ENCODE measurements at places on chromosomes 7 and 10. TPM values are rescaled to one million over a fixed set of nuclear protein-coding genes. Genes with fewer than 3 reads are reported as not detected.

DNA sequence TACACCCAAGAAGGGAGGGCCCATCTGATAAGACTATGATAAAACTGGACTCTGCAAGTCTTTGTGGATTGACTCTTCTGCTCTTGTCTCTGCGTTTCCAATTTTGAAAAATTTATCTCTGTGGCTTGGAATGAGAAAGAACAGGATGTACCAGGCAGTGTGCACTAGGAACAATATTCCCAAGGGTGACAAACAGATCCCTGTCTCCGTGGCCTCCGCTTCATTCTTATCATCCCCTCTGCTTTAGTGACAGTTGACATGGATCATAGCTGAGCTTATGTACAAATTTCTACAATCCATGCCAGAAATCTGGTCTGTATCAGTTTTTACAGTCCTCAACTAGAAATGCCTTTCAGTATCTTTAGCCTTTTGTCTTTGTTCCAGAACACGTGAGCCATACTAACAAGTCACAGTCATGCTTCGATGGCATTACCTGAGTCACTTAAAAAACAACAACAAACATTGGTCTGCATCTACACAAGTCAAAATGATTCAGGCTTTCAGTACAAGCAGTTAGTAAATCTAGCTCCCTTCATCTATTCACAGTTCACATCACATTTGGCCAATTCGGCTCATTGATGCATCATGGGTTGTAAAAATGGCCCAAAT, 393.6 kb upstream of the CELF2 start:
- no peak for DNase-seq

The ADAM8 gene
- total RNA-seq = 0.46 TPM

- DNase-seq = no peak
Observed at GRCh38 chr7:92880212-92881090, 44.1 kb upstream of the CDK6 start.

The ZNF503 gene
- 1.3 TPM for total RNA-seq

The ARHGEF5 gene
- 0.66 TPM for total RNA-seq

DNA sequence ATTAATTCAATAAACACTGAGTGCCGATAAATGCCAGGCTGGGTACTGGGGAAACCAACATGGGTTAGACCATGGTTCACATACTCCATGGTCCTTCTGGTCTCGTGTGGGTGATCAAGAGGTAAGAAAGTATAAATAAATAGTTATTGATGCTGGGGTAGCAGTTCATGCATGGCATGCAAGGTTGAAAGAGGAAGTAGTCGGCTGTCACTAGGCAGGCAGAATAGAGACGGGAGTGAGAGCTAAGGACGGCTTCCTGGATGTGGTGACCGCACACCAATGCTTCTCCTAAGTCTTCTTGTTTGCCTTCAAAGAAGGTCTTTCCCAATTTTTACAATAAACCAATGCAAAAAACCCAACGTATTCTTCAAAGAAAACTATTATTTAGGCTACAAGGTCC, 208.6 kb downstream of the ADAM12 start:
- DNase-seq = no peak

- DNase-seq = no peak
Observed at GRCh38 chr7:43033369-43033768, 79.1 kb upstream of the HECW1 start.

DNA sequence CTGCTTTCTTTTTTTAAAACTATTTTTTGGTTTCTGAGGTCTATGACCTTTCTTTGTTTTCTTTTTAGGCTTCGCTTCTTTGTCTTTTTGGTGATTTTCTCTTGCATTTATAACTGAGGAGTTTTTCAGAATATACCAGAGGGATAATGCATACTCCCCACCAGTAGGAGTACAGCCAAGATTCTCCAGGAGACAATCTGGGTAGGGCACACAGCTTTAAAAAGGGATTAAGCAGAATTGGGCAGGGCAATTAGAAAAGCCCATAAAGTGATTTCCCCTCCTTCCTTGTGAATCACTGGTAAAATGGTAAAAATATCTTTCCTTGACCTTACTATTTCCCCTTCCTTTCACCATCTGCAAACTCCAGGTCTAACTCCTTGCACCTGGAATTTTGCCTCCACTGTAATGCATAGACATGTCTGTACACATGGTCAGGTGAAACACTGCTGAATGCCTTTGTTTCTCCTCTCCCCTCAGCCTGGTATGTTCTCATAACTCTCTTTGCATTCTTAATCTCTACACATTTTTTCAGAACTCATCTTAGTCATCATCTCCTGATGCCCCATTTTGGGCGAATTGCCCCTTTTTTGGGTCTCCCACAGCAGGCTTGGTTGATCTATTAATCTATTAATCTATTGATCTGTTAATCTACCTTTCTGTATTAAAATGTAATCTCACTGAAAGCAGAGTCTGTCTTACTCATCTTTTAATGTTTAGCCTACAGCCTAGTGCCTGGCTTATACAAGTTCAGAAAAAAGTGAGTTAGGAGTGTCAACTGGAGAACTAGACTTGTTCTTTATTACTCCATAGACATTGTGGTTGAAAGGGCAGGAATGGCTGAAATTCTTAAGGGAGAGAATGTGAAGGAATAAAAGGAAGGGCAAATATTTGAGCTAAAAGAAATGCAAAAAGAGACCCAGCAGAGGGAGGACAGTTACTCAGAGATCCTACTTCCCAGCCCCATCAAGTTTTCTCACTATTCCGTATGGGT, 64.6 kb downstream of the MDFIC start:
- no peak for DNase-seq

DNA sequence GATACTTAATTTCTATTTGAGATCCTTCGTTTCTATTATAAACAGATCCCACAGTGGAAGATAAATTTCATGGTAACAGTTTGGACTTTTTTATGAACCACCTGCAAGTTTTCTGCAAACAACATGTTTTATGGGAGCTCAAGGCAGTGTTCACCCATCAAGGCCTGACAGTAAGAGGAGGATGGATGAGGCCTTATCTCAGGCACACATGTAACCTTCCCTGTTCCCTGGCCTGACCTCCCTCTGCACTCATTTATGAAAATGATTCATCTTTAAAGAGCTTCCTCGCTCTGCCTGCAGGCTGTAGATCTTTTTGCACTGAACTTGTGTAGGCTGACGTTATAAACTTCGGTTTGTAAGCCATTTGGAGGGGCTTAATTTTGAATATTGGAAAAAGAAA, 500.1 kb downstream of the GATA3 start:
- DNase-seq = no peak

GRCh38 chr7:22867589-22867988, 44.9 kb upstream of the TOMM7 start:
- no peak for DNase-seq

DNA sequence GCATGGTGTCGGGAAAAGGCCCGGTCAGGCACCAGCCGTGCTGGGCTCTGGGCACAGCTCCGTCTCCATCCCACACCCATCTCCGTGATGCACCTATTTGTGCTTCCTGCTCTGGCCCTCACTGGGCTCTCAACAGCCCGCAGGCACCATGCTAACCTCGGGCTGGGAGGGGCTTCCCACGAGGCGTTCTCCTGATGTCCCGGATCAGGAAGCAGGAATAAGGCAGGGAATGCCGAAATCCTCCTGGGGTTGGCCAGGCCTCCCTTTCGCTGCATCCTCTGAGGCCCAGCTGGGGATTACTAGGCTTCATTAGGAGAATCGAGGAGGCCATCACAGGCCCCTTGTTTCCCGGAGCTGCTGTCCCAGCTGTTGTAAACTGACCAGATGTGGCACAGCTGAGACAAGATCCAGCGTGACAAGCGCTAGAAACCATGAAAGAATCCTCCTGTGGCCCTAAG, 72.0 kb downstream of the FAM53B start:
- no peak for DNase-seq

- no peak for DNase-seq
Observed at GRCh38 chr10:107427016-107427415, 262.5 kb upstream of the SORCS1 start.

The LZTS2 gene
- 56.0 TPM for total RNA-seq

The MUC3A gene
- total RNA-seq = not detected

DNA sequence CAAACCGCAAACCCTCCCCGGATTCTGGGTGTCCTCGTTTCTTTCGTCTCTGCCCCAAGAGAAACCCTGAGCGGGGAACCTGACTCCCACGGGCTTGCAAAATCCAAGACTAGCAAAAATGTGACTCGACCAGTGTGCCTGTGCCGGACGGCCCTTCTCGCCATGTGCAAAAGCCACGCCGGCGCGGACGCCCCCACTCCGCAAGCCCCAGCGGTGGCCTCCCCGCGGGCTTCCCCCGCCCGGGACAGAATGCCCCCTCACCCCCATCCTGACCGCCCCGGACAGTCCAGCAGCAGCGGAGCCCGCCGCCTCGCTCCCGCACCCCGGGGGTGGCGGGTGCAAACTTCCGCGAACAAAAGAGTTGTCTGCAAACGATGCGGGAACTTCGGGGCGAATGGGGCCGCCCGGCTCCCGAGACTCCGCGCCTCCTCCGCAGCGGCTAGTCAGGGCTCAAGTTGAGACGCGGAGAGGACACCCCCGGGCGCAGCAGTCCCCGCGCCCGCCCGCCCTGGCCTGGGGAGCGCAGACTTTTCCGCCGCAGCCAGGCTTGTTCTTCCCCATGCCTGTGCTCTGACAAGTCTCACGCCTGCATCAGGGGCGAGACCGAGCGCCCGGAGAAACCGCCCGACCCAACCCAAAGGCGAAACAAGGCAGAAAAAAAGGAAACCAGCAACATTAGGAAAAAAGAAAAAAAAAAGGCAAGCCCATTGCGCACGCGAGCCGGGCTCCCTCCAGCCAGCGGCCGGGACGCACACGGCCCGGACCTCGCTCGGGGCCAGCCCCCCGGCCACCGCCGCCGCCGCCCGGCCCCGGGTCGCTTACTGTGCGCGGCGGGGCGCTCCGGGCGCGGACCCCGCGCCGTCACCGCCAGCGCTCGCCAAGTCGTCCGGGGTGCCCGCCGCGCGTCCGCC, 732 bp downstream of the FAM53B start:
- DNase-seq = no peak

The SHLD2 gene
- 28.2 TPM for total RNA-seq

DNA sequence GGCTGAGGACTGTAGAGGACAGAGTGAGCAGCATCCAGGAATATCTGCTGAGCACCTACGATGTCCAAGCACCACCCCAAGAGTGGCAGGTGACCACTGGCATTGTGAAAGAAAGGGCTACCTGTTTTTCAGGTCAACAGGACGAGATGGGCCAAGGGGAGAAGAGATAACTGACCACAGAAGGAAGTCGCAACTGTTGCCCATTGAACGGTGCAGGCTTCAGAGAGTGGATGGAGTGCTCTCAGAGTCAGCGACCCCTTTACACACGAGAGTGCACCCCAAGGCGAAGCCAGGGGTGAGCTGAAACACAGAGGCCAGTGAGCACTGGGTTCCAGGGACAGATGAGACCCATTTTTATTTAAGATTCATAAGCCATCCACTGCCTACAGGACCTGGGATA, 42.3 kb downstream of the HIPK2 start:
- DNase-seq = no peak

DNA sequence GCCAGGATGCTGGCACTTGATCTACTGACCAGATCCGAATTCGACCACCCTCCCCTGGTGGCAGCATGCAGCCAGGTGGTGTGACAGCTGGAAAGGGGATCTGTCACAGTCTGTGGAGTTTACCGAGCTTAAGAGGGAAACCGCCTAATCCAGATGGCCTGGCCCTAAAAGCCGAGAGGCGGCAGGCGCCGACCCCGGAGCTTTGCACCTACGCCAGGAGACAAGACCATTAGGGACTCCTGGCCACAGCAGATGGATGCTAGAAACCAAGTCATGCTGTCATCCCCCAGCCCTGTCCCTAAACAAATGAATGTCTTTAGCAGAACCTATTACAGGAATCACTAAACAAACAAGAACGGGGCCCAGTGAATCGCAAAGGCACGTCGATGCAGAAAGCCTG, 27.7 kb downstream of the RCC1L start:
- no peak for DNase-seq

DNA sequence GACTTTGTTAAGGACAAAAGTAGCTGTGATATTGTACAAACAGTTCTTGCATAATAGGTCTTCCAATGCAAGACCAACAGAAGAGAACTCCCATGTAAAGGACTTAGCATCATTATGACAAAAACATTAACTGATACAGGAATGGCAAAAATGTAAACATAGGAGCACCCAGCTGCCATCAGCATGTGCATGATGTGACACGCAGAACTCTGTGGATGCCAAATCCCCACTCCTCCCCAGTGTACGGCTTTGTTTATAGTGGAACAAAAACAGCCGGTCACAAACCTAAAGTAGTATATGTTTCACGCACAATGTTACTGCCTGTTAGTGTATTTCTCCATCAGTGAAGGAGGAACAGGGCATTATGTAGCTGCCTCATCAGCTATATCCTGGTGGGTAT, 316.0 kb upstream of the AOAH start:
- no peak for DNase-seq

- no peak for DNase-seq
Observed at GRCh38 chr10:72174297-72174662, 41.5 kb upstream of the ANAPC16 start.

GRCh38 chr7:138161600-138162081, 85.4 kb downstream of the AKR1D1 start:
- DNase-seq = peak; percentile 60

The DIP2C gene
- 5.1 TPM for total RNA-seq

GRCh38 chr10:44393834-44394547, 9.1 kb upstream of the CXCL12 start:
- no peak for DNase-seq

The CALCR gene
- not detected for total RNA-seq

DNA sequence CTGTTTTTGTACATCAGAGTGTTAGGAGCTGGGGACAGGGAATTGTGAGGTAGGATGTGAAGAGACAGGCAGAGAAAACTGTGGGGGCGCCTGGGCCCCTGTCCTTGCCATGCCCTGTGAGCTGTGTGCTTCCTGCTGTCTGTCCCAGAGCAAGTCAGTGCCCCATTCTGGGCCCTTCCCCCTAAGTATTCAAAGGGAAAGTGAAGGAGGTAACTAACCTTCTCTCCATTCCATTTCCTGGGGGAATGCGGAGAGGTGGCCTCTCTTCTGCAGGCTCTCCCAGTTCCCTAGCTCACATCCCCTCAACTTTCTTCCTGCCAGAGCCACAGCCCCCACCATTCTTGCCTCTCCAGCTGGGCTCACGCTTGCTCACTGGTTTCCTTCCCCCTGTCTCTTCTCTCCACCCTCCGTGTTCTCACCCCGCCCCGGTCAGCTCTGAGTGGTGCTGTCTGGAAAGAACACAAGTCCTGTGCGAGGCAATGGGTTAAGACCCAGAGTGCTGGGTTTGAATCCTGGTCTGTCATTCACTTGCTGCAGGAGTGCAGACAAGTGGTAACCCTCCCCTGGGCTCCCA, 9.7 kb upstream of the VSIR start:
- DNase-seq = no peak

The SLIT1 gene
- total RNA-seq = 0.04 TPM

DNA sequence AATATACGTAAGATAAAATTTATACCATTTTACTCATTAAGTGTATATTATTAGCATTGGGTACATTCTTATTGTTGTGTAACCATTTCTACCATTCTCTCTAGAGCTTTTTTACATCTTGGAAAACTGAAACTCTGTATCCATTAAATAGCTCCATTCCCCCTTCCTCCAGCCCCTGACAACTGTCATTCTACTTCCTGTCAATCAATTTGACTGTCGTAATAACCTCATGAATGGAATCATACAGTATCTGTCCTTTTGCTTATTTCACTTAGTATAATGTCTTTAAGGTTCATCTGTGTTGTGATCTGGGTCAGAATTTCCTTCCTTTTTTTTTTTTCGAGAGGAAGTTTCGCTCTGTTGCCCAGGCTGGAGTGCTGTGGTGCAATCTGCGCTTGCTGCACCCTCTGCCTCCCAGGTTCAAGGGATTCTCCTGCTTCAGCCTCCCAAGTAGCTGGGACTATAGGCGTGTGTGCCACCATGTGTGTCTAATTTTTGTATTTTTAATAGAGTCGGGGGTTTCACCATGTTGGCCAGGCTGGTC, 15.6 kb downstream of the ZRANB1 start:
- no peak for DNase-seq

The PIK3AP1 gene
- 0.21 TPM for total RNA-seq

- DNase-seq = no peak
Observed at GRCh38 chr10:103688491-103688890, 166.9 kb downstream of the SH3PXD2A start.
